ENCODE measurements at places on chromosomes 4 and X.
A peak's percentile ranks its signal among the peaks of the same experiment; 100 is the strongest.

DNA sequence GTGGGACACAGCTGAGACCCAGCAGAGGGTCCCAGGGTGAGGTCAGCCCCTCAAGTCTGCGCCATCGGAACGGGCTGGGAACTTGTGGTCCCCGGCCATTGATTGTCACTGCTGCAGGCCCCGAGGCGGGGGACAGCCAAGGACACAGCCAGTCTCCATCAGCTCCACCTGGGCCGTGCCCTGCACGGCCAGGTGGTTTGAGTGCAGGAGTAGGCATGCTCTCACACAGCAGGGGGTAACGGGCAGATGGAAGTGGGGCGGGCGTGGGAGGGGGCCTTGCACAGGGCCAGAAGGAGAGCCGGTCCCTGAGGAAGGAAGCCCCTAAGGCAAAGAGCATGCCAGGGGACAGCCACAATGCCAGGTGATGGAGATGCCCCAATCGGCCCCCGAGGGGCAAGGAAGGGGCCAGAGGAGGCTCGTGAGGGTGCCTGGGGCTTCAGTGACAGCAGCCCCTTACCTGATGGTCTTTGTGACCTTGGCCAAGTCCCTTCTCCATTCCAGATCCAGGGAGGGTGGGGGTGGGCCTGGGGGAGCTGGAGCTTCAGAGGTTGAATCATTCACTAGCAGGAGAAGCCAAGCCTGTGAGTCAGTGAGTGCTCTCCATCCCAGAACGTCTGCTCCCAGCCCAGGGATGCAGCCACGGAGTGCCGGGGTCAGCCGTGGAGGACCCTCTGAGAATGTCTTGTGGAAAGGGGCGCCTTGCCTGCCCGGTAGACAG lies 2.3 kb downstream of the ATP2B3 start:
- DNase-seq = no peak

- no peak for DNase-seq
These were observed 6.2 kb upstream of the AFF1 start for GRCh38 chr4:86928400-86929255.

GRCh38 chr4:81839347-81840042 lies 367.8 kb upstream of the RASGEF1B start:
- DNase-seq = no peak

DNA sequence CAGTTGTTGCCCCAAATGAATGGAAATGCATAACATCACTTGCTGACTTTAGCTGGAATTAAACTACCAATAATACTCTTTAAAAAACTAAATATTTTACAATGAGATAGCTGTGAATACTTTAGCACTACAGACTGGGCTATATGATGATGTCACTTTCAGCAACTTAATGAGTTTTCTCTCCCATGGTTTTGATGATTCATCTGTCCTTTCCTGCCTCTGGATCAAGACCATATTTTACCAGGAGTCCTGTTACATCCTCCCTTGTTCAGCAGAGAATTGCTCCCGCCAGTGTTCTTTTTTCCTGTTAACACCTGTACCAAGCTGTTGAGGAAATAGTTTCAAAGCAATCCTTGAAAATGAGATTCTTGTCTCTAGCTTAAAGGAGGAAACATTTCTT lies 543.0 kb downstream of the SPRY1 start:
- no peak for DNase-seq

- no peak for DNase-seq
These were observed 179.9 kb downstream of the AR start for GRCh38 chrX:67723580-67724351.

DNA sequence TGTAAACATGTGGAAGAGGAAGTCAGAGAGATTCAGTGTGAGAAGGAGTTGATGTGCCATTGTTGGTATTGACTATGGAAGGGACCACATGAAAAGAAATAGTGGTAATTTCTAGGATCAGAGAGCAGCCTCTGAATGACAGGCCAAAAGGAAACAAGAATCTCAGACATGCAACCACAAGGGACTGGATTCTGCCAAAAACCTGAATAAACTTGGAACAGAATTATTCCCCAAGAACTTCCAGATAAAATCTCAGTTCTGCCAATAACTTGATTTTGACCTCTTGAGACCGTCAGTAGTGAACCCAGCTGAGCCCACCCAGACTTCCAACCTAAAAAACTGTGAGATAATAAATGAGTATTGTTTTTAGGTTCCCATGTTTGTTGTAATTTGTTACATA lies 653.6 kb upstream of the NR3C2 start:
- no peak for DNase-seq

DNA sequence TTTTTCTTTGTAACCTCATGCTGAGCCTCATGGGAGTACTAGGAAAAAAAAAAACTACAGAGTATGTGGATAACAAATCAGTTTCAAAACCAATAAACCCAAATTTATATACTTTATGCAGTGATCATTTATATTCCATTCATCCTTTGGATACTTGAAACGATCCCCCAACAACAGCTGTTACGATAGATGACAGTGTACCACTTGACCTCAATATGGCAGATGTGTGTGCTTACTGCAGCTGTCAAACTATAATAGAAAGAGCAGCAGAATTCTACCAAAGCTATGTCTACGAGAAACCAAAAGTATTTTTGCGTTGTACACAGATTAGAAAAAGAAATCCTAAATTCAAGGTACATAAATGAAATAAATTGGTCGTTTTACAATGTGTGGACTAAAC lies 337.8 kb downstream of the PDGFC start:
- DNase-seq = no peak

- DNase-seq = peak; percentile 84
These were observed at the start of gene ARHGAP10 for GRCh38 chr4:147731580-147732517. Gene ARHGAP10 (plus strand): TSS chr4:147732088. CDS start chr4:147732302, 214 bp downstream.

DNA sequence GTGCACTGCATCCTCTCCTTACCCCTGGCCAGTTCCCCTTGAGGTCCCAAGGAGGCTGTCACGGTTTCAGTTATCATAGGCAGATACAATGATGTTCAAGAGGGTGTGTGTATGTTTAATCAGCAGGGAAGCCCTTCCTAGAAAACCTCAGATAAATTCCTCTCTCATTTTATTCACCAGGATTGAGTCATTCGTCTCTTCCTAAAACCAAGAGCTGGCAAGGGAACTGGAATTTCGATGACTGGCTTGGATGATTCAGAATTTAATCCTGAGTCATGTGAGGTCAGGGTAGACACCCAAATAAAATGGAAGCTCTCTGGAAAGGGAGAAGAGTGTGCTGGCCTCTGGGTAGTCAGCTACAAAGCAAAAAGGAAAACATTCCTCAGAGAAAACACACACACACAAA lies 106.2 kb upstream of the RAPGEF2 start:
- DNase-seq = no peak

GRCh38 chr4:26126143-26126718 lies 194.6 kb upstream of the RBPJ start:
- DNase-seq = no peak

- DNase-seq = no peak
These were observed 19.7 kb downstream of the GRIA3 start for GRCh38 chrX:123203772-123204171.

DNA sequence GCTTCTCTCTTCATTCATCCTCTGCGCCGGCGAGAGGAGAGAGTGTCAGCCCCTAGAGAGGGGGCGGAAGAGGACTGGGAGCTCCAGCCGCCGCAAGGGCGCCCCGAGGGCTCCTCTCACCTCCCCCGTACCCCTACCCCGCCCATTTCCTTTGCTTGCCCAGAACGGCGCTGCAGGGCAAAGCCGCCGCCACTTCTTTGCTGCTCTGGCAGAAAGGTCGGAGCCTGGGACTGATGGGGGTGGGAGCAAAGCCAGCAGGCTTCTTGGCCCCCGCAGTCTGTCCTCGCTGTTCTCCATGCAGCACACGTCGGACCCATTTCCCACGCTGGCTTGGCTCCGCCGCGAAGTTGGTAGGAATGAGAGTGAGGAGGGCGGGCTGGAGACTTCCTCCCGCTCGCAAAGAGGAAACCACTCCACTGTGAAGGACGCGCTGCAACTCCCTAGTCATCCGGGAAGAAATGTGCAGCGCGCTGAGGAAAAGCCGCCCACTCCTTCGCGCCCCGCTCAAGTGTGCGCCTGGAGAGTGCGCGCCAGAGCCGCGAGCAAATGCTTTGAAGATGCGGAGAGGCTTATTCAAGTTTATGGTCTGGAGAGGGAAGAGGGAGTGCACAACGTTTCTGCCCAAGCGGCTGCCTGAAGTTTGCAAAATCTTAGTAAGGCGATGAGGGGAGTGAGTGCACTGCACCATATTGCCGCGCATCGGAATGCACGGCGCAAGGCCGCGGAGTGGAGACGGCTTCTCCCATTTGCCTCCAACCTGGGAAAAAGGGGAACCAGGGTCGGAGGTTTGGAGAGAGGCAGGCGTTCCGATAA lies 2.8 kb upstream of the PCDH7 start:
- peak; percentile 76 for DNase-seq

Measured in cardiac septum (tissue), 1 donor.